ENCODE measurements at places on chromosomes 7 and 10. TPM values are rescaled to one million over a fixed set of nuclear protein-coding genes. Genes with fewer than 3 reads are reported as not detected.

Gene ANXA8L1
- total RNA-seq, result not detected

Gene LRRN3
- 5.8 TPM for total RNA-seq

Gene MMD2
- total RNA-seq, result not detected

DNA sequence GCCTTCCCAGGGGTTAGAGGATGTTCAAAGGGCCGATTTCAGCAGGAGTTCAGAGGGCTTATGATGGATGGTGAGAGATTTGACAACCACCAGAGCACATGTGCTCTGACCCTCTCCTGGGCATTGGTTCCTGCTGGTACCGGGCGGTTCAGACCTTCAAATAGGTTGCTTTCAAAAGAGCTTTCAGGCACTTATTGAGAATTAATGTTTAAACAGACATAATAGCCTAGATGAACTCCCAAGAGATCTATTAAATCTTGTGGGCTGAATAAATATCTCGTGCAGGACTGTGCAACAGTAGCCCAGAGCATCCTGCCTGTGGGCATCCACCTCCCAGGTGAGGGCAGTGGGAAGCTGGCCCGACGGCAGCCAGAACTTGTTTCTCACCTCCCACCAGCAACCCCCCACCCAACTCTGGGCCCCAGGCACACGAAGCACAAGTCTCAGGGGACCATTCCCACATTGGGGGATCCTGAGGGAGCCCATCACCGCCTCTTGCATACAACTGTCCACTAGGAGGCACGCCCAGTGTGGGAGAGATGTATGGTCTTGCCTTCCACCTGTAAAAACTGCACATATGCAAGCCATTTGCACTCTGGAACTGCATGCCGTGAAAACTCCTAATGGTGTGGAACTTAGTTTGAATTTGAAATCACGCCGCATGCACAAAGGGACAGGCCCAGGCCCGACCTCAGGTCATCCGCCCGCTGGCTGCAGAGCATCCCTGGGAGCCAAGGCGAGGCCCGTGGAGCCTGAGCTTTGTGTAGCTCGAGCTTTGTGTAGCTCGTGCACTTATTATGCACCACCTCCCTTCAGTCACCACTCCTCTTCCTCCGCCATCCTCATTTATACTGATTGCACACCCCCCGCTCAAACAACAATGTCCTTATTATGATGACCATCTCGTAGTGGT is 147.8 kb downstream of the ADCY1 start:
- no peak for DNase-seq

- no peak for DNase-seq
Measured at GRCh38 chr7:113188396-113188795, 70.0 kb upstream of the SMIM30 start.

GRCh38 chr10:12707461-12708185 is 293.9 kb downstream of the CCDC3 start:
- DNase-seq, result peak; percentile 61

Gene GARIN1A
- 0.81 TPM for total RNA-seq

Gene C10orf62
- total RNA-seq, result not detected

DNA sequence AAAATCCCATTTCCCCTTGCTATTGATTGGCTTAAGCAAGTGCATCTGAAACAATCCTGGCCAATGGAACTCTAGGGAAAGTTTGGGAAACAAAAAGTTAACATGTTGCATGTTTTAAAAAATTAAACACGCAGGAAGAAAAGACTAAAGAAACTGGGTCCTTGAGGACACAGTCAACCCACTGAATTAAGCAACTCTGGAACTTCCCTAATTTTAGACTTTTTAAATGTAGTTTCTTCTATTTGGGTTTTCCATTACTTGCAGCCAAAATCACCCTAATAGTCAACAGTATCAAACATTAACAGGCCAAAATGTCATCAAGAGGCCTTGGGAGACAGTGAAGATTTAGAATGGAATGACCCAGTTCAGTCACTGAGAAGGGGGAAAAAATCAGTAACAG is 40.6 kb downstream of the OSBPL3 start:
- DNase-seq, result no peak

DNA sequence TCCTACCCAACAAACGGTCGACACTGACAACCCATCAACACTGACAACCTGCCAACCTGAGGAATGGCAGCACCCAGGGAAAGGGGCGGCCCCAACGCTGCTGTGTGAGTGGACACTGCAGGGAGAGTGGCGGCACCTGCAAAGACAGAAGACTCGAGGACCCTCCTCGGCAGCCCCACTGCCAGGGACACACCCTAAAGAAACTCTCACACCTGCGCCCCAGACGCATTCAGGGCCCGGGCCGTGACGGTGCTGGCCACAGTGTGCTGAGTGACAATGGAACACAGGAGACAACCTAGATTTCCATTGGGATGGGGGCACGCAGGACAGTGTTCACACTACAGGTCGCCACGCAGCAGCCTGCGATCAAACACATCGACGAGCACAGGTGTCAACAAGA is 3.6 kb downstream of the CAMK2B start:
- no peak for DNase-seq

DNA sequence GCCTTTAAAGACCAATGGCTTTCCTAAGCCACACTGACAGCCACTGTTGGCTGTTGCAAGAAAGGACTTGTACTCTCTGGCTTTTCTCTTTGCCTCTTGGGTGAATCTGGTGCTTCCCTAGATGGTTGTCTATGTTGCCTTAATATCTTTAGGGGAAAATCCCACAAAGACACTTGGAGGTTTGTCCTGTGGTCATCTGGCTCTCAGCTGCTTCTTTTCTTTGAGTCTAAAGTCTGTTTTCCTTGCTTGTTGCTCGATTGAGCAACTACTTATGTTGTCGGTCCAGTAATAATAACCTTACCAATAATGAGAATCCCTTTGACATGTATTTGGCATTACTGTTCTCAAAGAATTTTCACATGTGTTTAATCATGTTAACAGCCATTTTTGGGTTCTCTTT is 537.6 kb downstream of the LRMDA start:
- no peak for DNase-seq

GRCh38 chr7:986766-987751 is 4.1 kb downstream of the CYP2W1 start:
- DNase-seq, result no peak

DNA sequence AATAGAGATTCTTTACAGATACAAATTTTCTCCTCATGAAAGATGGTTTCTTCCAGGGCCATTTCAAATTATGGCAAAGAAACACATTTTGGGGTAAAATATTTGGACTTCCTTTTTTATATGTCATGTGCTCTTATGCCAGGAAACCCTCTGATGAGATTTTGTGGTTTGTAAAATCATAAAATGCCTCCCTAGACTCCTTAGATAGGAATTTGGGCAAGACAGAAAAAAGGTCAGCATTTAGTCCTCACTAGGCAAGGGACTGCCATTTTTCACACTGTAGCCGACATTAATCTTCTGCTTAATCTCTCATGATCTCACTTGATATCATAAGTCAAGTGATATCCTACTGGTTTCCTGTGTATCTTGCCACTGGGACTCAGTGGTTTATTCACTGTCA is 286.4 kb downstream of the ARHGAP12 start:
- no peak for DNase-seq

DNA sequence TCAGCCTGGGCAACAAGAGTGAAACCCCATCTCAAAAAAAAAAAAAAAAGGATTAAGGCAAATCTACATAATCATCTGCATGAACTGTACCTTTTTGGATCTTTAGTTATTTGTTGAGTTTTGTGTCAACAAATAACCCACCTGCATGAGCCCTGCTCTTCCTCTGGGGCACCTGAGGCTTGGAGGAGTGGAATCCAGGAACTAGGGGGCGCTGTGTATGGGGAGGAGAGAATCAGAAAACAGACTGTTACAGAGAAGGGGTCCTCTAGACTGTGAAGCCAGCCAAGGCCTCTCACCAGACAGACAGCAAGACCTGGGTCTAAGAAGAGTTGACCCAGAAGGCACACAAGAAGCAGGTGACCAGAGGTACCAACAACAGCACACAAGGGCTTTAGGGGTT is 682.8 kb upstream of the NRP1 start:
- no peak for DNase-seq

Gene TFR2
- 1.7 TPM for total RNA-seq

Gene TDRD1
- total RNA-seq, result not detected

Gene AVPI1
- total RNA-seq, result 19.1 TPM

GRCh38 chr7:52074912-52075311 is 758.3 kb upstream of the COBL start:
- no peak for DNase-seq

DNA sequence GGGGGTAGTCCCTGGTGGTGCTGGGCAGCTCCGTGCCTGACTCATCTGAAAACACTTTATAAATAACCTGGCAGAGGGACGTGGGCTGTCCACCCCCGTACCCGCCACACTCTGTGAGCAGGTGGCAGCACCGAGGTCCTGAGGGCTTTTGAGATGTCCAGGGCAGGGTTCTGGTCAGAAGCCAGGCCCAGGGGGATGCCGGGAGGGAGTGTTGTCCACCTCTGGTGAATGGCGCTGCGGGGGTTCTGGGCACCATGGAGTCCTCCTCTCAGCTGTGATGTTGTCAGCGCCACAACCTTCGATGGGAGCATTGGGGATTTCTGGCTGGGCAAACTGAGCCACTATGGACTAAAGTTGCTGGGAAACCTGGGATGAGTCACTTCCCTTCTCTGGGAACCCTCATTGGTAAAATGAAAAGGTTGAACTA is 27.4 kb upstream of the GOLGA7B start:
- DNase-seq, result peak; percentile 57

DNA sequence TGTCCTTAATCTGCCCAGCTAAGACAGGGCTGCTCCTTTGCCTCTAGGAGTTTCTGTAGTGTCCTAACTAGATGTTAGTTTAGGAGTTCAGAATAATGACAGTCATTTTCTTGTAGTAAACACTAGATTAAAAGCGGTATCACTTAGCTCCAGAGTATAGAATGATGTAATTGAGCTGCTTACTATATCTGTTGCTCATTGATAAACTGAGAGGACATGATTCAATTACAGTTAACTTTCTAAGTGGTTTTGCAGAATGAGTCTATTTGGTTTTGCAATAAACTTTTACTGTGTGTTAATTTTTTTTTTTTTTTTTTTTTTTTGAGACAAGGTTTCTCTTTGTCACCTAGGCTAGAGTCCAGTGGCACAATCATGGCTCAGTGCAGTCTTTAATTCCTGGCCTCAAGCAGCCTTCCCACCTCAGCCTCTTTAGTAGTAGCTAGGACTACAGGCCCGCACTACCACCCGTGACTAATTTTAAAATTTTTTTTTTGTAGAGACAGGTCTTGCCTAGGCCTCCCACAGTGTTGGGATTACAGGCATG is 1.8 kb downstream of the STMP1 start:
- no peak for DNase-seq

DNA sequence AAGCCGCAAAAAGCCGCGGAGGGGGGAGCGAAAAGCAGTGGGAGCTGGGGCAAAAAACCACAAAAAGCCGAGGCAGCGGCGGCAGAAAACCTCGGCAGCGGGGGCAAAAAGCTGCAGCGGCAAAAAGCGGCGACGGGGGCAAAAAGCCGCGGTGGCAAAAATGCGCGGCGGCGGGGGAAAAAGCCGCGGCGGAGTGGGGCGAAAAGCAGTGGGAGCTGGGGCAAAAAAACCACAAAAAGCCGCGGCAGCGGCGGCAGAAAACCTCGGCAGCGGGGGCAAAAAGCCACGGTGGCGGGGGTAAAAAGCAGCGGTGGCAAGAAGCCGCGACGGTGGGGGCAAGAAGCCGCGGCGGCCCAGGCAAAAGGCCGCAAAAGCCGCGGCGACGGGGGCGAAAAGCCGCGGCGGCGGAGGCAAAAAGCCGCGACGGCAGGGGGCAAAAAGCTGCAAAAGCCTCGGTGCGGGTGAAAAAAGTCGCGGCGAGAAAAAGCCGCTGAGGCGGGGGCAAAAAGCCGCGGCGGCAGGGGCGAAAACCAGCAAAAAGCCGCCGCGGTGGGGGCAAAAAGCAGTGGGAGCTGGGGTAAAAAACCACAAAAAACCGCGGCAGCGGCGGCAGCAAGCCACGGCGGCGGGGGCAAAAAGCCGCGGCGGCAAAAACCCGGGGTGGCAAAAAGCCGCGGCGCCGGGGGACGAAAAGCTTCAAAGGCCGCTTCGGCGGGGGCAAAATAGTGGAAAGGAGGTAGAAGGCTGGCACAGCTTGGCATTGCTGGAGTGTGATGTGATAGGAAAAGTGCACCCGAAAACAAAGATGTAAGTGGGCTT is 135.9 kb downstream of the ZNF92 start:
- DNase-seq, result no peak

Gene DNAH11
- total RNA-seq, result 0.43 TPM

Data from G401 (cell line).